ENCODE measurements at places on chromosomes 5 and 9.

GRCh38 chr5:95080441-95080840 lies 204.5 kb downstream of the MCTP1 start:
- no peak for DNase-seq

DNA sequence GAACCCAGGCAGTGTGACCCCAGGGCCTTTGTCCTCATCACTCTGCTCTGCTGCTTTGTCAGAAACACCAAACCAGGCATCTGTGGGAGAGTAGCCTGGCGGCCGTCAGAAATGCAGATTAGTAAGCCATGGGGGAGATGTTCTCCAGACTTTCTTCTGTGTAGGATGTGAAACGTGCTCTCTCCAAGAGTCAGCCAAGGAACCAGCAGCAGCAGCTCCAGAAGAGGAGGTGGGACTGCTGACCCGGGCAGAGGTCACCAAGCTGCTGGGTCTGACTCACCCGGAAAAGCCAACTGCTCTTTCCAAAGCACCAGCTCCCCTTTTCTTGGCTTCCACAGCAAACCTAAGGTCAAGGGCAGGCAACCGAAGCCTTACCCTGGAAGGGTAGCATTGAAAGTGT lies 14.4 kb upstream of the ABLIM3 start:
- DNase-seq: no peak

- DNase-seq: no peak
These were observed 1.9 kb downstream of the SPRY4 start for GRCh38 chr5:142322747-142323479.

DNA sequence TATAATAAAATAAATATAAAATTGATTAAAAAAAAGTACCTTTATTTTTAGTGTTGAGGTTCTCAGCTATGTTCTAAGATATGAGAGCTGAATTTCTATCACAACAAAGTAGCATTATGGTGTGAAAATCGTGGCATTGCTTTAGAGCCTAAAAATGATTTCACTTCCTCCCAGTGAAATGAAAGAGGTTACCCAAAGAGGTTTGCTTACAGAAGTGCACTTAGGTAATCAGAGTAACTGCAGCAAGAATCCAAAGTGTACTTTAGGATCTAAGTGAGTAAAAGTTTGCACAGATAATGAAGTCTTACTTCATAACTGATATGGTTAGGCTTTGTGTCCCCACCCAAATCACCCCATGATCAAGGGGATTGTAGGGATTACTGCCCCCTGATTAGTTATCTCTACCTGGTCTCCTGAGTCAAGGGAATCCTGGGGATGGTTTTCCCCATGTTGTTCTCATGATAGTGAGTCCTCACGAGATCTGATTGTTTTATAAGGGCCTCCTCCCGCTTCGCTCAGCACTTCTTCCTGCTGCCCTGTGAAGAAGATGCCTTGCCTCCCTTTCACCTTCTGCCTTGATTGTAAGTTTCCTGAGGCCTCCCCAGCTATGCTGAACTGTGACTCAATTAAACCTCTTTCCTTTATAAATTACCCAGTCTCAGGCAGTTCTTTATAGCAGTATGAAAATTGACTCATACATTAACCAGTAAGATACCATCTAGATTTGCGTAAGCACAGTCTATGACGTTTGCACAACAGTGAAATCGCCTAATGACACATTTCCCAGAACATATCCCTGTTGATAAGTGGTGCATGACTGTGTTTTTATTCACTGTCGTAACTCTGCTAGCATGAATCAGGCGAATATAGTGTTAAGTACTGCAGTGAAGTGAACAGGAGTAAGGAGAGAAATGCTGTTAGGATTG lies 40.3 kb upstream of the LRRC70 start:
- DNase-seq: no peak

GRCh38 chr5:126454081-126454480 lies 30.9 kb downstream of the GRAMD2B start:
- no peak for DNase-seq

DNA sequence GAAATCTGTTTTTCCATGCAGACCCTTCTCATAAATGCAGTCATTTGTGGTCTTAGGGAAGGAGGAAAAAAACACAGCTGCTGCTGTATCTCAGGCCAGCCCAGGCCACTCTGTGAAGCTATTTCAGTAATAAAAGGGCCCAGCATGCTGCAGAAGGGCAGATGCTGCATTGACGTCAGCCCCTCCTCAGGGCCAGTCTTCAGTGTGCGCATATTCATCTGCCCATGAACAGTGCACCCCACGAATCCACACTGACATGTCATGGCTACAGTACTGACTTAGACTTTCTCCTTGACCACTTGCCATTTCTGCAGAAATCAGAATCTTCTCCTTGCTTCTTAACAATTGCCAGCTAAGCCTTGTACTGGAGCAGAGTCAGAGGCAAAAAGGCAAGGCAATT lies 304.7 kb downstream of the GABRG2 start:
- no peak for DNase-seq

GRCh38 chr5:177478711-177479646 lies 5.5 kb upstream of the DBN1 start:
- no peak for DNase-seq

DNA sequence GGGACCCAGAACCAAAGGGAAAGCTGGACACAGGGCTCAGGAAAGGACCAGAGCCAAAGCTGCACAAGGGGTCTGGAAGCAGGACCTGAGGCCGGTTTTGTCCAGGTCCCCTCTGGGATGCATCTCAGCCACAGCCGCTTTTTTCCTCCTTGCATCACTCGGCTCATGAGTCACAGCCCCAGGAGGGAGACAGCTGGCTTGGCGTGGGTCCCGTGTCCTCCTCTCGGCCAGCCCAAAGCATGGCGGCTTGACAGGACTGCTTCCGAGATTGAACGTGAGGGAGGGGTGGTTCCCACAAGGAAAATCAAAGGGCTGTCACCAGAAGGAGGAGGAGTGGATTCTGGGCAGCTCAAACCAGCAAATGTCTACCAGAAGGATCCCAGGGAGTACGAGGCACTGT lies 56.7 kb upstream of the CPLX2 start:
- no peak for DNase-seq

GRCh38 chr5:163993126-163993525 lies 487.7 kb downstream of the MAT2B start:
- no peak for DNase-seq

- no peak for DNase-seq
These were observed 6.9 kb downstream of the FNBP1 start for GRCh38 chr9:130036099-130036498.

GRCh38 chr9:27817747-27818146 lies 244.5 kb upstream of the C9orf72 start:
- no peak for DNase-seq

DNA sequence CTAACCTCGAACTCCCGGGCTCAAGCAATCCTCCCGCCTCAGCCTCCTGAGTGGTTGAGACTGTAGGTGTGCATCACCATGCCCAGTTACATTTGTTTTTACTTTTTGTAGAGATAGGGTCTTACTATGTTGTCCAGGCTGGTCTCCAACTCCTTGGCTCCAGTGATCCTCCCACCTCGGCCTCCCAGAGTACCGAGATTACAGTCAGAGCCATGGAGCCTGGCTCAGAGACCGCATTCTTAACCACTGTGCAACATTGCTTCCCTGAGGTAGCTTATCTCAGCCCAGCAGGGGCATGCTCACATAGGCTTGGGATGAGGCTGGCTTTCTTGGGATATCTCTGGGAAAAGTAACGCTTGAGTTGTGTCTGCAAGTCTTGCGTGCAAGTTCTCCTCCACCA lies 99.7 kb downstream of the SPRY4 start:
- no peak for DNase-seq

GRCh38 chr9:116437411-116438370 lies 249.4 kb upstream of the TRIM32 start:
- no peak for DNase-seq

- no peak for DNase-seq
These were observed 607 bp downstream of the SPEF2 start for GRCh38 chr5:35618304-35618636.

GRCh38 chr5:135995976-135996375 lies 32.8 kb upstream of the TGFBI start:
- DNase-seq: no peak

- no peak for DNase-seq
These were observed 32.4 kb downstream of the PCDHGC5 start for GRCh38 chr5:141521244-141521781.

GRCh38 chr5:6904860-6905259 lies 191.6 kb downstream of the TENT4A start:
- DNase-seq: no peak

DNA sequence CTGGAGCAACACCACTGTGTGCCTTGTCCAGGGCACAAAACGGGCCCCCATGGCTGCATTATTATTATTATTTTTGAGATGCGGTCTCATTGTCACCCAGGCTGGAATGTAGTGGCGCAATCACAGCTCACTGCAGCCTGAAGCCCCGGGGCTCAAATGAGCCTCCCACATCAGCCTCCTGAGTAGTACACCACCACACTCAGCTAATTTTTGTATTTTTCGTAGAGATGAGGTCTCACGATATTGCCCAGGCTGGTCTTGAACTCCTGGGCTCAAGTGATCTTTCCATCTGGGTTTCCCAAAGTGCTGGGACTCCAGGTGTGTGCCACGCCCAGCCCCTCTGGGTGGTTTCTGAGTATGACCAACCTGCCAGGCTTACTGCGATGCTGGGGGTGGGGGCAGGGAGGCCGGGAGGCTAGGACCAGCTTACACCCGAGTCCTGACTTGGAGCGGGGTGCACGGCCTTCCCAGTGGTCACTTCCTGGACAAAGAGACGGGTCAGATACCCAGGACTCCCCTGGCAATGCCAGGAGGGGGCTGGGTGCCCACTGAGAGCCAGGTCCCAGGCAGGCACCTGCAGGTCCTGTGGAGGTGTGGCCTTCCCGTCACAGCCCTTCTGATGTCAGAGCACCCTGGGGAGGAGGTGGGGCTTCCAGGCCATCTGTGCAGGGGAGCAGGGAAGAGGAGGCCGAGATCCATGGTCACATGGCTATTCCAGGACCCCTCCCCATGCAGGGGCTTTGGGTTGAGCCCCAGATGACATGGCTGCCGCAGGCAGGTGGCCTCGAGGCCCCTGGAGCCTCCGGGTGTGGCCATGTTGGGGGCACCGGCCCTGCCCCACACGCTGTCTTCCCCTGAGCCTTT lies 8.3 kb upstream of the NRARP start:
- DNase-seq: no peak

Data from stimulated activated CD4-positive, alpha-beta T cell treated with anti-CD3 and anti-CD28 coated beads, Interleukin-12 subunit alpha, Interleukin-12 subunit beta, amount 100 ng/mL, for 4 hours (primary cell).